ENCODE measurements at places on chromosomes 13 and 19.

GRCh38 chr13:111947026-111947810 lies 119.7 kb upstream of the SOX1 start:
- DNase-seq = no peak

GRCh38 chr19:40555978-40556689 lies 20.5 kb upstream of the SHKBP1 start:
- no peak for DNase-seq

GRCh38 chr13:64640002-64640401 lies 2590.1 kb downstream of the PCDH9 start:
- no peak for DNase-seq

GRCh38 chr13:24161010-24161775 lies 673 bp downstream of the SPATA13 start:
- peak; percentile 63 for DNase-seq

DNA sequence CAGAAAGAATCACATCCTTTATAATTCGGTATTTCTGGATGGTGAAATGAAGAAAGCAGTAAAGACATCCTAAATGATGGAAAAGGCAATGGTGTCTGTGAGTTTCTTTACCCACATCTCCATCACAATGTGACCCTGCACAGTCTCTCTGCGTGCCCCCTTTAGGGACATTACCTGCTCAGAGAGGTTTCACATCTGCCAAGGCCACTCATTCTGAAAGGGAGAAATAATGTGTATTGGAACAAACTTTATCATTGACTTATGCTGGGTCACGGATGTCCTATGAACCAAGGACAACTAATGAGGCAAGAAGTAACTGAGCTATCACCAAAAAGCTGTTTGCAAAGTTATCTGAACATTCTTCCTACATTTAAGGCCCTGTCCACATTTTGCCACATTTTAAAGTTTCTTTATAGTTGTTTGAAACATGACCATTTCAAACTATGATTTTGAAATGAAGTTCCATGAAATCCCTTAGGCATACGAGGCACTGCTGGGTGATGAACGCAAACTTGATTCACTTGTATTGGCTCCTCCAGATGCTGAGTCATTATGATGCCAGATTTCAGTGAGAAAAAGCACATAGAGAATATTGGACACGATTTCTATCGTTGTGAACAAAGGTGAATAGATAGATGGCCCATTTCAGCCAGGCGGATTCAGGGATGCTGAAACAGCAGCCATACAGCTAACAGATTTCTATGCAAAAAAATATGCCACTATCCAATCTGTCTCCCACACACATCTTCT lies 63.5 kb upstream of the HMGB1 start:
- no peak for DNase-seq

GRCh38 chr13:92833071-92833470 lies 393.5 kb upstream of the GPC6 start:
- DNase-seq = no peak

DNA sequence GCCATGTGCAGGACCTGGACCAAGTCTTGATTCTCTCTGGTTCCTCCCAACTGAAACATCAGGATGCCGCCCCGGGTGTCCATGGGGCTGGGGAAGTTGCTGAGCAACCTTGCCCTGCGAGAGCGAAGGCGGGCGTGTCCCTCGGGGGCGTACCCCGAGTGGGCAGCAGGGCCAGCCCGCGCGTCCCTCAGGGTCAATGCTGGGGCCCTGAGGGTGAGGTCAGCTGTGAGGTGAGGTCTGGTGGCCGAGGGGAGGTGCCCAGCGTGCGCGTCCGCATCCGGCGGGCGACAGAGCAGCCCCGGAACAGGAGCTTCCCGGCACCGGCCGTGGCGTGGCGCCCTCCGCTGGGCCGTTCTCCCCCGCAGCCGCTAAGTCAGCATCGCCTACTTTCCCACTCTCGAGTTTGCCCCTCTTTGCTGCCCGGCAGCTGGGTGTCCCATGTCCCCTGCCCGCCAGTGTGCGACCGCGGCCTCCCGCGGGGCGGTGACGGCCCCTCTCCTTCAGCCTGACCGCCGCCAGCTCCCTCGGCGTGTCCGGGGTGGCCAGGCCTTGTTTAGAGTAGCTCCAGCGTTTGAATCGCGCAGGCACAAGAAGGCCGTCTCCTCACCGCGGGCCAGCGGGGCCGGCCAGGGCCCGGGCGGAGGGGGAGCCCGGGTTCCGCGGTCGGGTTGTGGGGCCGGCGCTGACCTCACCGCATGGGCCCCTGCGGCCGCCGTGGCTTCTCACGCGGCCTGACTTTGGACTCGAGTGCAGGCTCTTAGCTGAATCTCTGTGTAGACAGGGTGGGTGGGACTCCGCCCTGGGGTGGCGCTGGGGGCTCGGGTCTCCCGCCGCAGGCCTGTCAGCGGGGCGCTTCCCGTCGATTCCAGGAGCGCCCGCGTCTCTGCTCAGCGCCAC lies 33.0 kb downstream of the GJA3 start:
- DNase-seq = peak; percentile 35

GRCh38 chr19:13165162-13165997 lies 15.2 kb downstream of the IER2 start:
- DNase-seq = no peak

- DNase-seq = no peak
Observed at GRCh38 chr19:2255982-2256685, at the start of gene JSRP1. Gene JSRP1, minus strand, starts transcription at chr19:2256417. Its CDS starts 1,103 bp downstream, at chr19:2255314.

GRCh38 chr19:39599116-39599515 lies 3.2 kb upstream of the LGALS13 start:
- DNase-seq = peak; percentile 33

DNA sequence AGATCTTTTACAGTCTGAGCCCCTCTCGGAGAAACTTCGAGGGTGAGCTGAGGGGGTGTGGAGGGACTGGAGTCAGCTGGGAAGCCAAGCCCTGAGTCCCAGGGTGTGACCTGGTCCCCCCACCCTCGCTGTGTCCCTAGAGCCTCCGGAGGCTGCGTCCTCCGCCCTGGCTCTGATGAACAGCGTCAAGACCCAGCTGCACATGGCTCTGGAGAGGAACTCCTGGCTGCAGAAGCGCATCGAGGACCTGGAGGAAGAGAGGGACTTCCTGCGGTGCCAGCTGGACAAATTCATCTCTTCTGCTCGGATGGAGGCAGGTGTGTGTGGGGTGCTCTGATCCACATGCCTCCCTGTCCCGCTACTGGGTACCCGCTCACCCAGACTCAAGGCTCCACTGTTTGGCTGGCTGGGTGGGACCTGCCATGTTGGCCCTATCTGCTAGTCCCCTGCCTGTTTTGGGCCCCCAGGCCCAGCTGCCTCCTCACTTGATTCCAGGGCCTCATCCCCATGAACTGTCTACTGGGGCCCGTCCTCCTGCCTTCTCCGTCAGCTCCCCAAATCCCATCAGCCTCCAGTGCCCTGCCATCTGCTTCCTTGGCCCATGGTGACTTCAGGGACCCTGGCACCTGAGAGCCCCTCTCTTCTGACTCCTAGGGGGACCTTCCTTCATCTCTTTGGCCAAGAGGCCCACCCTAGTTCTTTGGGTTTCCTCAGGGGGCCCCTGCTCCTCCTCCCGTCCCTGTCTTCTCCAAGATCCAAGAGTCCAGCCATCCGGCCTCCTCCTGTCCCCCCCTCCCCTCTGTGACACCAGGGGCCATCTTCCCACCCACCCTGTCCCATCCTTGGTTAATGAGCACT lies 1.5 kb downstream of the CCDC106 start:
- DNase-seq = no peak

DNA sequence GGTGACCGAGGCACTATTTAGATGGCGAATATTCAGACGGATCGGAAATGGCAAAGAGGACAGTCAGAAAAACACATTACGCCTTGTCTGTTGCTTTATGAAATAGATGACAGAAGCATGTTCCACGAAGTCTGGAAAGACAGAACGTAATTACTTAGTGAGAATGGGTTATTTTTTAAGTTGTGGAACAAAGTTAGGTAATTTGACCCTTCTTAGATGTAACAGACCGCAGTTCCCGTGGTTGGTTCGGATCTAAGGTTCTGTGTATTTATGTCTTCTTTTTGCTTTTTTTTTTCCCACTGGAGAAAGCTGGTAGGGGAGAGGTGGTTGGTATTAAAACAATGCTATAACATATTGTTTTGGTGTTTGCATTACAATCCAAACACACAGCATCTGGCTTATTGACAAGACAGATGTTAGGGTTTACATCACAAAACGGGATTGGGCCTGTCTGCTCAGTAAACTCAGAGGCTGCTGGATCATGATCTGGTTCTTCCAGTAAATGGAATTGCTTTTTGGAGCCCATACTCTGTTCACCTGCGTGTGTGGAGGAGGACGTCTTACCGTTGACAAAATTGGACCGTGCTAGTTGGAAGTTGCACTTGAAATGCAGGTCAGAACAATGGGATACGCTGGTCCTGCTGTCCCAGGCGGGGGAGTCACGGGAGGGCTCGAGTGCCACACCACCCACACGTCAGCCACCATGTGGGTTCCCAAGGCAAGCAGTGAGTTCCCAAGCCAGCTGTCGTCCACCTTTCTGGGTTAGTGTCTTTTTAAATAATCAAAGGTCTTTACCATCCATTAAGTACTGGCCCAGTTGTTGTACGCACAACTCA lies 13.8 kb downstream of the ATP11A start:
- no peak for DNase-seq

- DNase-seq = no peak
Observed at GRCh38 chr19:5814123-5814851, 9.4 kb downstream of the NRTN start.

DNA sequence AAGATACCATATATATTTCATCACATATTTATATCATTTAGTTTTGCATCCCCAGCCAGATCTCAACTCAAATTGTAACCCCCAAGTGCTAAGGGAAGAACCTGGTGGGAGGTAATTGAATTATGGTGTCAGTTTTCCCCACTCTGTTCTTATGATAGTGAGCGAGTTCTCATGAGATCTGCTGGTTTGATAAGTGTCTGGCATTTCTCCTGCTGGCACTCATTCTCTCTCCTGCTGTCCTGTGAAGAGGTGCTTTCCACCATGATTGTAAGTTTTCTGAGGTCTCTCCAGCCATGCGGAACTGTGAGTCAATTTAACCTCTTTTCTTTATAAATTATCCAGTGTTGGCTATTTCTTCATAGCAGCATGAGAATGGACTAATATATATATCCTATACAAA lies 462.5 kb upstream of the SLITRK5 start:
- no peak for DNase-seq

DNA sequence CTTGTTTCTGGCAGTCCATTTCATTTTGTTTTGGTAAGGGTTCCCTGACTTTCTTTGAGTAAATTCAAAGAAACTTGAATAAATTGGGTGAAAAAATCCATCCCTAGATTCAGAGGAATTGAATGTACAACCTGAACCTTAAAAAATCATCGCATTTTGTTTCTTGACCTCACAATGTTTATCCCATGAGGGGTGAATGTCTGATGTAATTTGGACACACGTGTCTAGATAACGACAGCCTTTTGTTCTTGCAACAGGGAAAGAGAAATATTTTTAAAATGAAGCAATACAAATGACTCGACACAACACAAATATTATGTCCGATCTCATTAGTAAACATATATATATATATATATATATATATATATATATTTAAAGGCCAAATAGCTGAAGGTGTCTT lies 453.2 kb upstream of the ATXN8OS start:
- DNase-seq = no peak

- DNase-seq = no peak
Observed at GRCh38 chr13:94400874-94401273, 78.6 kb downstream of the DCT start.

GRCh38 chr19:23998568-23998967 lies 83.9 kb downstream of the ZNF726 start:
- DNase-seq = no peak

GRCh38 chr13:80496721-80497397 lies 155.9 kb upstream of the SPRY2 start:
- peak; percentile 10 for DNase-seq

GRCh38 chr13:90047600-90047999 lies 1299.9 kb upstream of the MIR17HG start:
- DNase-seq = no peak

- DNase-seq = peak; percentile 43
Observed at GRCh38 chr13:28637714-28638355, 21.1 kb upstream of the POMP start.

- DNase-seq = peak; percentile 63
Observed at GRCh38 chr19:14081797-14082674, 3.5 kb downstream of the C19orf67 start.

All from adipocyte (in vitro differentiated cells).